ENCODE measurements at places on chromosomes 3 and 15.

DNA sequence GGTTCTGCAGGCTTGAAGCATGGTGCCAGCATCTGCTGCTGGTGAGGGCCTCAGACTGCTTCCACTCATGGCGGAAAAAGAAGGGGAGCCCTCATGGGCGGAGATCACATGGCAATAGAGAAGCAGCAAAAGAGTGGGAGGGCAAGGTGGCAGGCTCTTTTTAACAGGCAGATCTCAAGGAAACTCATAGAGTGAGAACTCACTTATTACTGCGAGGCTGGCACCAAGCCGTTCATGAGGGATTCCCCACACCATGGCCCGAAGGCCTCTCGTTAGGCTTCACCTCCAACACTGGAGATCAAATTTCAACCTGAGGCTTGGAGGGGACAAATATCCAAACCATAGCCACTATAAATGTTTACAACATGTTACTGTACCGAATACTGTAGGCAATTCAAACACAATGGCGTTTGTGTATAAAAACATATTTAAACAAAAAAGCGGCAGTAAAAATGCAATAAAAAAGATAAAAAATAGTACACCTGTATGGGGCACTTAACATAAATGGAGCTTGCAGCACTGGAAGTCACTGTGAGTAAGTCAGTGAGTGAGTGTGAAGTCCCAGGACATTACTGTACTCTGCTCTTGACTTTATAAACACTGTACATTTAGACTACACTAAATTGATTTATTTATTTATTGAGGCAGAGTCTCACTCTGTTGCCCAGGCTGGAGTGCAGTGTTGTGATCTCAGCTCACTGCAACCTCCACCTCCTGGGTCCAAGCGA lies 18.8 kb upstream of the MOBP start:
- DNase-seq: no peak

DNA sequence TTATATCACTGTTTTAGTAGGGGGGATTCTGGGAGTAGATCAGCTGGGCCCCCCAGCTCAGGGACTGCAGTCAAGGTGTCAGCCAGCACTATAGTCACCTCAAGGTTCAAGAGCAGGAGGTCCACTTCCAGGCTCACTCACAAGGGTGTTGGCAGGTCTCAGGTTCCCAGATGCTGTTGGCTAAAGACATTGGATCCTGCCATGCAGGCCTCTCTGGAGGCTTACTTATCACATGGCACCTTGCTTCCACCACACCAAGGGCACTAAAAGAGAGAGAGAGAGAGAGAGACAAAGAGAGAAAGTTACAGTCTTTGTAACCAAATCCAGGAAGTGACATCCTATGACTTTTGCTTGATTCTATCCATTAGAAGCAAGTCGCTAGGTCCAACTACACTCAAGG lies 7.5 kb upstream of the PPP1R14D start:
- DNase-seq: no peak

GRCh38 chr15:31438601-31439265 lies 112.1 kb downstream of the KLF13 start:
- no peak for DNase-seq

DNA sequence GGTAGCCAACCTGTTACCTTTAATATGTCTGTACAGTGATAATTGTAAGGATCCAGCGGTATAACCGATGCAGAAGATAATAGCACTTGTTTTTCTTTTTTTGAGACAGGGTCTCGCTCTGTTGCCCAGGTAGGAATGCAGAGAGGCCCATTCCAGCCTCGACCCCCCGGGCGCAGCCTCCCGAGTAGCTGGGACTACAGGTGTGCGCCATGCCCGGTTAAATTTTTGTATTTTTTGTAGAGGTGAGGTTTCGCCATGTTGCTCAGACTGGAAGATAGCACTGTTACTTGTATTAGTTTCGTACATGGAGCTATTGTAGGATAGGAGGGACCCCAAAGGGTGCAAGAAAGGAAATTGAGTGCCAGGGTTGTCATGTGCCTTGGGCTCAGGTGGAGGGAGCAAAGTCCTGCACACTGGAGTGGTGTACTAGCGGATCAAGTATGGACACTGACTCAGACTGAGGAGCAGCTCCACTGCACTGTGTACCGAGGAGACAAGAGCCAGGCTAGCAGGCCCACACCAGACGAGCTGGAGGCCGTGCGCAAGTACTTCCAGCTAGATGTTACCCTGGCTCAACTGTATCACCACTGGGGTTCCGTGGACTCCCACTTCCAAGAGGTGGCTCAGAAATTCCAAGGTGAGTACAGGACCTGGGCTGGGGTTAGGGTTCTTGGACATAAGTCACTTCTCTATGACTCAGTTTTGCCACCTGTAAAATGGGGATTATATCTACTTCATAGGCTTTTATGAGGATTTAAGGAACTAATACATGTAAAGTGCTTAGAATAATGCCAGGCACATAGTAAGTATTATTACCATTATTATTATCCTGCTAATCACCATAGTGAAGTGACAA lies 1.0 kb downstream of the OGG1 start:
- peak; percentile 48 for DNase-seq

DNA sequence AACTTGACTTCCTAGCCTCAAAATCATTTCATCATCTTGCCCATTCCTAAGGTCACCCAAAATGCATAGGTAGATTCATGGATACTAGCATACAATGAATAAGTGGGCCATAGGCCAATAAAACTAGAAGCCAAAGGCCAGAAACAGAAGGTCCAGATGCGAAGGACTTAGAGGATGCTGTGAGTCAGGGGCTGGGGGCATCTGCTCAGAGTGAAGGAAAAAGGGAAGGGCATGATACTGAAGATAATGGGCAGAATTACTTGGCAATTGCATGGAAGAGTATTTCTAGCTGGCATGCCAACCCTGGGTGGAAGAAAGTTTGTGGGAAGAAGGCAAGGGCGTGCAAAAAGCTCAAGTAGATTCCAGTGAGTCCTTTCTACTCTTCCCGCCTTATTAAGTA lies 27.5 kb downstream of the ILDR1 start:
- no peak for DNase-seq

GRCh38 chr3:157312376-157312745 lies 124.3 kb upstream of the PTX3 start:
- no peak for DNase-seq

GRCh38 chr3:138455801-138456716 lies 21.6 kb downstream of the ESYT3 start:
- no peak for DNase-seq

GRCh38 chr3:81216192-81216591 lies 545.3 kb downstream of the GBE1 start:
- no peak for DNase-seq

DNA sequence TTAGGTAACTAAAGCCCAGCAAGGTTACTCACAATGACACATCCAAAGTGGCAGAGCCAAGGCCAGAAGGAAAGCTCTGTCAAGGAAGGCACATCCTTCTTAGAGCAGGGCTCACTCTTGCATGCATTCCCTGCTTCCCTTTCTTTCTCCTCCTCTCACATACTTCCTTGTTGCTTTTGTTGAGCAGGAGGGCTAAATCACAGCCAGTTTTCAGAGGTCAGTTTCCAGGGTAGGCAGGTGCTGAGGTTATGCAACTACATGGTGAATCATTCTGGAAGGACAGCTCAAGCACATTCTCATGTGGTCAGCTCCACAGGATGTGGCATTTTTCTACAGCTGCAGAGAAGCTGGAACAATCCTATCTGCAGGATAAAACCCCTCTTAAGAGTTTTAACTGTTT lies 275.6 kb downstream of the ZNF621 start:
- DNase-seq: no peak

- no peak for DNase-seq
These were observed 74.4 kb downstream of the DAPK2 start for GRCh38 chr15:63971904-63972303.

DNA sequence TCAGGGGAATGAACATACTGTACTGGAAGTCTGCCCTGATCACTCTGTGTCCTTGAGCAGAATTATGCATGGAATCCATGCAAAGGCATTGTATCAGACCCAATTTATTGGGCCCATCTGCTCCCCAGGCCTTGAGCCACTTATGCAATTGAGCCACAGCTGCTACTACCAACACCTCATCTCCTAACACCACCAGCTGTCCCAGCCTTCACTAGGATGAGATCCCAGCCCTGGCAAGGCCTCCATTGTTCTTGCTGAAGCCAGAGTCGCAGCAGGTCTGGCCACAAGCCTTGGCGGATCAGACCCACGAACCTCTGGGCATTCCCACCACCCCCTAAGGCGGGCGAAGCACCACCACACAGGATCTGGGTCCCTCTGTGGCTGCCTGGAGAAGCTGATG lies 9.2 kb upstream of the NME9 start:
- no peak for DNase-seq

- no peak for DNase-seq
These were observed 35.4 kb downstream of the AKAP13 start for GRCh38 chr15:85415783-85416182.

All from KBM-7 (cell line).